Femur (tissue), 1 donor: ENCODE measurements at places on chromosomes 1 and 21.

DNA sequence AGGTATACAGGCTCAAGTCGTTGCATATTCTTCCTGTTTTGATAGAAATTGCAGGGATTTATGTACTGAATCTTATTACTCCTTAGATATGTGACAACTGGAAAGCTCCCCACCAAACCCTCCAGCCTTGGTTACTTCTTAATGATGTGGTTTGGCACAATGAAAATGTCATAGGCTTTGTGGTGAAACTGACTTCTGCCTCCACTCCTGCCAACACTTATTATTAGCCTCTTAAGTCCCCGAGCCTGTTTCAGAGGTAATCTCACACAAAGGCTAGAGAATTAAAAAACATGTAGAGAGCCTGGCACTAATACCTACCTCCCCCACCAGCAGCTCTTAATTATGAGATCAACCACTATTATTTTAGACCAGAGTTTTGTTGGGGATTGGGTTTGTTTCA is 4.2 kb downstream of the COX20 start:
- no peak for DNase-seq

- DNase-seq = no peak
These were observed 8.3 kb downstream of the OLIG2 start for GRCh38 chr21:33033961-33034413.

GRCh38 chr21:33981391-33982101 is 65.9 kb upstream of the ATP5PO start:
- DNase-seq = no peak

DNA sequence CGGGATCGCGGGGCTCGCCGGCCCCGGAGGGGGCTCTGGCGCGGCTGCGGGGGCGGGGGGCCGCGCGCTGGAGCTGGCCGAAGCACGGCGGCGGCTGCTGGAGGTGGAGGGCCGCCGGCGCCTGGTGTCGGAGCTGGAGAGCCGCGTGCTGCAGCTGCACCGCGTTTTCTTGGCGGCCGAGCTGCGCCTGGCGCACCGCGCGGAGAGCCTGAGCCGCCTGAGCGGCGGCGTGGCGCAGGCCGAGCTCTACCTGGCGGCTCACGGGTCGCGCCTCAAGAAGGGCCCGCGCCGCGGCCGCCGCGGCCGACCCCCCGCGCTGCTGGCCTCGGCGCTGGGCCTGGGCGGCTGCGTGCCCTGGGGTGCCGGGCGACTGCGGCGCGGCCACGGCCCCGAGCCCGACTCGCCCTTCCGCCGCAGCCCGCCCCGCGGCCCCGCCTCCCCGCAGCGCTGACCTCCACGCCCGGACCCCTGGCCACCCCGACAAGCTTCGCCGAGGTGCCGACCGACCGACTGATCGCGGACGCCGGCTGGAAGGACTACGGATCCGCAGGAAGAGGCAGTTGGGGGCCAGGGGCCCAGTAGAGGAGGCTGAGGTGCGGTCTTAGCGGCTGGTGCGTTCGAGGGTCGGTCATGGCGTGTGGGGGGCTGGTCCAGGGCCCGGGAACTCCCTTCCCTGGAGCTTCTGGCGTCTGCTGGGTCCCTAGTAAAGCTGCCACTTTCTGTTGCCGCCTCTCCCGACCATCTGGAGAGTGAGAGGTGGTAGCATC is 711 bp downstream of the TRNP1 start:
- no peak for DNase-seq

GRCh38 chr1:112720800-112721199 is 5.7 kb upstream of the PPM1J start:
- no peak for DNase-seq

GRCh38 chr1:23628951-23629387 is 62.6 kb upstream of the RPL11 start:
- no peak for DNase-seq

GRCh38 chr1:119093721-119094120 is 46.7 kb downstream of the WARS2 start:
- DNase-seq = no peak

- no peak for DNase-seq
These were observed 3.1 kb downstream of the PRXL2B start for GRCh38 chr1:2589431-2590232.

- DNase-seq = no peak
These were observed 19.8 kb downstream of the MAP3K21 start for GRCh38 chr1:233347338-233347737.

DNA sequence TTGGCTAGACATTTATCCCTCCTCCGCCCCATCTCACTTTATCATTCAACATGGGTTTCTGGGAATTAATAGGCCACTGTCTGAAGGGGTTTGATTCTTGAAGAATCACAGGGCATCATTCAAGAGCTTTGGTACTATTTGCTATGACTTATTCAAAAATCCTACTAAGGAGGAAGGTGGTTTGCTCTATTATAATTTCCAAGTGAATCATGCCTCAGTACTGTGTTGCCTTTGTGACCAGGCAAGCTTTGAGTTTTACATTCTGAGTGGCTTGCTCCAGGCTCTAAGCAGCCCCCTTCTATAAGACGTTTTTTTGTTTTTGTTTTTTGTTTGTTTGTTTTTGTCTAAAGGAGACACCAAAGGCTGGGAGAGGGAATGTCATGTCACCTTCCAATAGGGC is 2.6 kb downstream of the C1orf21 start:
- no peak for DNase-seq

GRCh38 chr1:20165522-20165951 is 20.4 kb upstream of the UBXN10 start:
- no peak for DNase-seq

DNA sequence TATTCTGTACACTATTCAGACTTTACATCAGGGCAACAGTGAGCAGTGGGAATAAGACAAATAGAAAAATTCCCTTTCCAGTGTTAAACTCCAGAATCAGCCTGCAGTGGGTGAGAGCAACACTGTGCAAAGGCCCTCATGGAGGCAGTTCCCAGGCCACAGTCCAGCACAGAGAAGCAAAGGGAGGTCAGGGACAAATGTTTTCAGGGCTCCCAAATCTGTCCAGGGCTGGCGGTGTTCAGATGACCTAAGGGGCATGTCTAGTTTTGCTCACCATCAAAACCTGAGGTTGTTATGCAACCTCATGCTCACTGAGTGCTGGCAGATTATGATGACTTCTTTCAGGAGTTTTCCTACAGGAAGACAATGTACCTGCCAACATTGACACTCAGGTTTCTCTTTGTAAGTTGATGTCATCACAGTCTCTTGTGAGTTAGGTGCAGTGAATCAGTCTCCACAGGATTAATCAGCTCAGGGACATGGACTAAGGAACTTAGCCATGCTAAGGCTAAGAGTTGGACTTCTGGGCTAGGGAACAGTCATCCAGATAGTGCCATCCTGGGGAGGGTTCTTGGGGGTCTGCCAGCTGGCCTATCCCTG is 3.6 kb upstream of the LCE5A start:
- DNase-seq = no peak
